ENCODE measurements at places on chromosomes 7 and 10.

DNA sequence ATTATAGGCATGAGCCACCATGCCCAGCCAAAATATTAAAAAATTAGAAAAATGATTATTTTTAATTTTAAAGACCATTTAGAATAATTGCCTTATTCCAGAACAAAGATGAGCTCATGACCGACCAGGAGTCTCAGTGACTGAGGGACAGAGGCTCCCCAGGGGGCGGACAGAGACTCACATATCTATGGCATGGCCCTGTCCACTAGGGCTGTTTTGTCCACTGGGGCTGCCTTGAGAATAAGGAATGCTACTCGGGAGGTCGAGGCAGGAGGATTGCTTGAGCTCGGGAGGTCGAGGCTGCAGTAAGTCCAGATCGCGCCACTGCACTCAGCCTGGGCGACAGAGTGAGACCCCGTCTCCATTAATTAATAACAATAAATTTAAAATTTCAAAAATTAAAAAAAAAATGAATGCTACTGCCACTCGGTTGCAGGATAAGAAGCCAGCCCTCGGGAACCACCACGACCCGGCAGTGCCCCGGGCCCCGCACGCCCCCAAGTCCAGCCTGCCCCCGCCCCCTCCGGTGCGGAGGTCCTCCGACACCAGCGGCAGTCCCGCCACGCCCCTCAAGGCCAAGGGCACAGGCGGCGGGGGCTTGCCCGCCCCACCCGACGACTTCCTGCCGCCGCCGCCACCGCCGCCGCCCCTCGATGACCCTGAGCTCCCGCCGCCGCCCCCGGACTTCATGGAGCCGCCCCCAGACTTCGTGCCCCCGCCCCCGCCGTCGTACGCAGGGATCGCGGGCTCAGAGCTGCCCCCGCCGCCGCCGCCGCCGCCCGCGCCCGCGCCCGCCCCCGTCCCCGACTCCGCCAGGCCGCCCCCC, 128.6 kb downstream of the APBB1IP start:
- no peaks in the 10 kb centered on the region for H3K4me1 ChIP-seq
- H3K27me3 ChIP-seq = peaks cover 38% of the 10 kb centered on the region
- DNase-seq = no peak
- H3K27ac ChIP-seq = no peak overlapping the region

DNA sequence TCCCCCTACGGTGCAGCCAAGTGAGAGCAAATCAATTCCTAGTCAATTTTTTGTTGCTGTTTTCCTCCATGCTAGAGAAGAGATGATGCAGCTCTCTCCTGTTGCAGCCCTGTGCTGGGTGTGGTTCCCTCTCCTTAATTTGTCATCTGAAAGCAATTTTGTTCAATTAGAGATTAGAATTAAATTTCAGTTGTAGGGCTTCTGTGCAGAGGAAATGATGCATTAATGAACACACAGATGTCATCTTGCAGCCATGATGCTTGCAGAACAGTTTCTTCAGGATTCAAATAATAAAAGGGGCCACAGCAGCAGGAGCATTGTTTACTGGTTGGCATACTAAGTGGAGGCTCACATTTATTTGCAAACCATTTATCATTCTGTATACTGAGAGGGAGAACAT, 266.0 kb downstream of the AUTS2 start:
- DNase-seq = no peak
- H3K4me1 ChIP-seq = no peaks in the 10 kb centered on the region
- H3K36me3 ChIP-seq = no peaks in the 10 kb centered on the region
- no peak overlapping the region for H3K4me3 ChIP-seq
- no peak overlapping the region for H3K27ac ChIP-seq
- no peaks in the 10 kb centered on the region for H3K27me3 ChIP-seq

- H3K4me3 ChIP-seq = no peak overlapping the region
- H3K27me3 ChIP-seq = 0 out of 2 replicates have a peak, but pooled peaks cover 6% of the 10 kb centered on the region
- DNase-seq = no peak
- no peak overlapping the region for H3K27ac ChIP-seq
These were observed 130.1 kb downstream of the CREB5 start for GRCh38 chr7:28542410-28542809.

GRCh38 chr7:538764-539685, 19.4 kb upstream of the PDGFA start:
- peak overlapping the region; percentile 99 for H3K27ac ChIP-seq
- no peaks in the 10 kb centered on the region for H3K27me3 ChIP-seq
- peak; percentile 82 for DNase-seq

GRCh38 chr10:91759581-91759986, 38.6 kb upstream of the TNKS2 start:
- no peak overlapping the region for H3K27ac ChIP-seq
- no peak overlapping the region for H3K4me3 ChIP-seq
- peak; percentile 51 for DNase-seq
- no peaks in the 10 kb centered on the region for H3K36me3 ChIP-seq
- H3K4me1 ChIP-seq = 0 out of 2 replicates have a peak, but pooled peaks cover 8% of the 10 kb centered on the region
- 0 out of 2 replicates have a peak, but pooled peaks cover 5% of the 10 kb centered on the region for H3K27me3 ChIP-seq

DNA sequence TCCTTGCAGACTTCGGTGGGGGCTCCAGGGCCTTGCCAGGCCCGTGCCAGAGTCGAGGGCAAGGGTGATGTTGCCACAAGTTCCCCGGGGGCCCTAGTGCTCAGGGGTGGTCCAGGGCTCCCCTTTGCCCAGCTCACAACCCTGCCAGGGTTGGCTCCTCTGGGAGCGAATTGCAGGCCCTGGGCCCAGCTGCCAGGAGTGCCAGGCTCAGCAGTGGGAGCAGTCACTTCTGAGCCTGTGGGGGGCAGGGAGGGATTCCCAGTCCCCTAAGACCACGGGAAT, 43.8 kb downstream of the TCERG1L start:
- no peaks in the 10 kb centered on the region for H3K4me1 ChIP-seq
- no peak overlapping the region for H3K4me3 ChIP-seq
- H3K27ac ChIP-seq = no peak overlapping the region
- no peaks in the 10 kb centered on the region for H3K36me3 ChIP-seq
- H3K27me3 ChIP-seq = no peaks in the 10 kb centered on the region
- no peak for DNase-seq
